Motor neuron (in vitro differentiated cells): ENCODE measurements at places on chromosomes 16 and 17. TPM values are rescaled to one million over a fixed set of nuclear protein-coding genes. Genes with fewer than 3 reads are reported as not detected.
A peak's percentile ranks its signal among the peaks of the same experiment; 100 is the strongest.

GRCh38 chr16:11047057-11047456, 102.7 kb downstream of the CLEC16A start:
- ATAC-seq: no peak

DNA sequence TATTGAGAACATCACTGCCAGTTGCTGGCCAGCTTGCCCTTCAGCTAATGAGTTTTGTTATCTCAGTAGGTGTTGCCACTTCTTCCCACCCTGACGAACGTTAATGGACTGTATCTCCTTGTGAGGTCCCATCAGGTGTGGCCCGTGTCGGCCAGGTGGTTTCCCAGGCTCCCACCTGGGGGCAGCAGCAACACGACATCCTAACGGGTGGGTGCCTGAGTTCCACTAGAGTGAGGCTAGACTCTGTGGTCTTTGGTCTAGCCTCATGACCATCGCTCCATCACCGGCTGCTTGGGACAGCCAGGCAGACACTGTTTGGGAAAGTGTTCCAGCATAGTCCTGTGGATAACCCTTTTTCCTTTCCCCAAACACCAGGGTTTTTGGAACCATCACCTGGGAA, 45.6 kb upstream of the LCMT1 start:
- no peak for ATAC-seq

Gene BAHCC1
- 11.1 TPM in 2 replicates for total RNA-seq

DNA sequence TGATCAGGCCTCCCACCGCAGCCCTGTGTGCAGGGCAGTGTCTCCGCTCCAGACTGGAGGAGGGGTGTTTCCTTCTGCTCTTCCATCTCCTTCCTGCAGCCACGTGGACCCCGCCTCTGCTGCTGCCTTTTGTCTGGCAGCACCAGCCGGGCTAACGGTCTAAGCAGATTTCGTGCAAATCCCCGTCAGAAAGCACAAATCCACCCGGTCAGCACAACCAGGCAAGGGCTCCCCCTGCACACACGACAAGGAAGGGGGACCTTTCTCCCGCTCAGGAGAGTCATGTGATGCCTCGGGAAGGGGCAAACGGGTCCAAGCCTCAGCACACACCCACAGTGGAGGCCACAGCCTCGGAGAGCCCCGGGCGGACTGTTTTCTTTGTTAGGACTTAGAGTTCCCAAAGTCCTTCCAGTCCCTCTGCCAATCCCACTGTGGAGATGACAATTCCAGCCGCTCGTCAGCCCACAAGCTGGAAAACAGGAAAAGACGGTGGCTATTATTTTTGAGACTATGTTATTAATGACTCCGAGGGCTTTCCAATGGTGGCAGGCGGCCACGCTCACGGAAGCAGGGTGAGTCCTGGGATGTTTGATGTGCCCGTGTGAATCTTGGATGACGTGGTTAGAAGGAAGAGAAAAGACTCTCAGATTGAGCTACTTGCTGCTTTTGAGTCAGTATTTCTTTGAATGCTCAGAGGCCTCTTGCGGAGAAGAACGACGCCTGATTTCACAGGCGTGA, 22.5 kb upstream of the MEAK7 start:
- peak; percentile 85 for ATAC-seq

Gene PYDC1
- total RNA-seq: 0.52 TPM in 1 of 2 replicates, not detected in the other

DNA sequence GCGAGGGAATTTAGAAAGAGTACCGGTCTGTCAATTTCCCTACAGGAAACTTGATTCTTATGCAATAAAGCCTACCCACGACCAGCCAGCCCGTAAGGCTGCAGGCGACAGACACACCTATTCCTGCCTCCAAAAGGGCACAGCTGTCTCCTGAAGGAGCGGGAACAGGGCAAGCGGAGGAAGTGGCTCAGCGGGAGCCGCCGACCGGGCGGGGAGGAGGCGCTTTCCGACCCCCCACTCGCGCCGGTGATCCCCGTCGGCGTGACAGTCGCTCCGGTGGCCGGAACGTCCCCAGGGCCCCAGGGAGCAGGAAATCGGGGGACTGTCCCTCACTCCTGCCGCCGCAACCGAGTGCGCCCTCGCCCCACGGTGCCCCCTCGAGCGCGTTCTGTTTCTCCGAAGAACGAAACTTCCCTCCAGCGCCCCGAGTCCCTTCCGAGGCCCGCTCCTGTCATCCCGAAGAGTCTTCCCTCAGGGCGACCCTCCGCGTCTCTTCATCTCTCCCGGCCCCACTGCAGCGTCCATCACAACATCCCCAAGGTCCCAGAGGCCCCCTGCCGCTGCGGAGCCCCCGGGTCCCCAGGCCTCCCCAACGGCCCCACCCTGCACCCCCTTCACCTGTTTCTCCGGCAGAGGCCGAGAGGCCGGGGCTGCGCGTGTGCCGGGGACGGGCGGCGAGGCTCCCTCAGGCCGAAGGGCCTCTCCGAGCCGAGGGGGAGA, 421 bp downstream of the STAT3 start:
- ATAC-seq: no peak

GRCh38 chr16:27401768-27402568, at the start of gene IL21R:
Gene IL21R, plus strand, starts transcription at chr16:27402174. Its CDS starts 27,898 bp downstream, at chr16:27430072.
- peak; percentile 91 for ATAC-seq

Gene CD300C
- total RNA-seq: 0.32 and 0.66 TPM in 2 replicates

- no peak for ATAC-seq
Measured at GRCh38 chr16:57603115-57604024, 25.1 kb upstream of the ADGRG1 start.

DNA sequence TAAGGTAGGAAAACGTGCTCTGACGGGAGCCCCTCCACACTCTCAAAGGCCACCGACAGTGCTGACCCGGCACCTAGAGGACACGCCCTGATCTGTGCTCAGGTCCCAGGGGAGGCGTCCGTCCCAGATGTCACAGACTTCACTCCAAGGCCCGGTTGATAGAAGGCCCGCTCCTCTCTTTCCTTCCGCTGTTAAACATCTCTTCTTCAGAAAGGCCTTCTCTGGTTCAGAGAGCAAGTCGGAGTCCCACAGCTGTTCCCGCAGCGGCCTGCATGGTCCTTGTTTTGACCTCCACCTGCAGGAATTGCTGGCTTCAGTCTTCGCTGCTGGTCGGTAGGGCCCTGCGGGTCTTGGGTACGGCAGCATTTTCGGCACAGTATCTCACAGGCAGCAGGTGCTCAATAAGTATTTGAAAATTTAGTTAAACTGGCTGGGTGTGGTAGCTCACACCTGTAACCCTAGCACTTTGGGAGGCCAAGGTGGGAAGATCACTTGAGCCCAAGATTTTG, 88.5 kb downstream of the MRC2 start:
- ATAC-seq: no peak

DNA sequence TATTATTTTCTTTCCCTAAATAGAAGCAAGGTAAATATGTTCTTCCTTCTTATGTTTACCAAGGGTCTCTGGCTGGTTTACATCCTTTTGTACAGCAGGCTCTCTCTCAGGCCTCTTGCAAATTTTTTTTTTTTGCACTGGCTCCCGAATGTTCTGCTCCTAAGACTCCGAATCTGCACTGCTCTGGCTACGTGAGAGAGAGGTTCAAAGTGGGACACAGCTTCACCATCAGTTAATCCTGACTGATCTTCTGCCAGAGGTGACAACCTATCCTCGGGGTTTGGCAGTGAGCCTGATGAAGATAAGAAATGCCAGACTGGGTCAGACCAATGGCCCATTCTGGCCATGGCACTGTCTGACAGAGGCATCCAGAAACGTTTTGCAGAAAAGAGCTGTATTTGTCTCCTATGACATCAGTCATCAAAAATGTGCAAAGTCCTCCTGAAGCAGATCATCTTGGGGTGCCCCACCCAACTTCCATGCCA, 136.9 kb downstream of the GRIN2A start:
- ATAC-seq: no peak

DNA sequence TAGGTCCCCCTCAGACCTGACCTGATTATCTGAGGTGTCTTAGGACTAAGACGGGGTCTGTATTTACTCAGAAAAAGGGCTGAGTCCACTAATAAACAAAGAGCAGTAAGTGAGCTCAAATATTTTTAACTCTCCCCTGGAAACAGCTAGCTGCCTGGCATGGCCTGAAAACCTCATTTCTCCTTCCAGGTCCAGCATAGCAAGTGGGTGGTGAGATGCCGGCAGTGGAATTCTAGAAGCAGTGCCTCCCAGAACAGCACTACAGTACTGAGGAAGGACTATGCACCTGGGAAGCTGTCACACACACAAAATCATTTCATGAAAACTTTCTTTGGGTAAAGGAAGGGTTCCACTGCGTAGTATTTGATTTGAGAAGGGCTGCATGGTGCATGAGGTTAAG, 29.5 kb upstream of the CFAP20 start:
- no peak for ATAC-seq

GRCh38 chr16:81684901-81685300, 94.2 kb upstream of the PLCG2 start:
- no peak for ATAC-seq

DNA sequence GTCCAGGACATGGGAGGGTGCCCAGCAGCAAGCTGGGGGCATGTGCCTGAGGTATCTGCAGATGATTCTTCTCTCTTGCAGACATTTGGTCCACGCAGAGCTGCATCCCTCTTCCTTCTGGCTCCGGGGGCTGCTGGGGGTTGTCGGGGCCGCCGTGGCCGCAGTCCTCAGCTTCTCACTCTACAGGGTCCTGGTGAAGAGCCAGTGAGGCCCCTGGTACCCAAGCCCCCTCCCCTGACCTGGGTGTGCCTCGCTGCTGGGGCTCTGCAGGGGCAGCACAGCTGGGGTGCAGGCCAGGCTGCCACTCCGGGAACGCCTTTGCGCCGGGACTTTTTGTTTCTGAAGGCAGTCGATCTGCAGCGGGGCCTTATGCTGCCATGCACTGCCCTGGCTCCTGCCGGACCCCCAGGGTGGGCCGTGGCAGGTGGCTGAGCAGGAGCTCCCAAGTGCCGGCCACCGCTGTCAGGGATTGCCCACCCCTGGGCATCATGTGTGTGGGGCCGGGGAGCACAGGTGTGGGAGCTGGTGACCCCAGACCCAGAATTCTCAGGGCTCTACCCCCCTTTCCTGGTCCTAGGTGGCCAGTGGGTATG, 2.0 kb upstream of the RHBDL1 start:
- ATAC-seq: no peak

Gene PHF23
- 55.4 and 56.2 TPM in 2 replicates for total RNA-seq

GRCh38 chr16:50856991-50857390, 115.1 kb downstream of the CYLD start:
- no peak for ATAC-seq

Gene HBQ1
- 1.3 and 3.2 TPM in 2 replicates for total RNA-seq

DNA sequence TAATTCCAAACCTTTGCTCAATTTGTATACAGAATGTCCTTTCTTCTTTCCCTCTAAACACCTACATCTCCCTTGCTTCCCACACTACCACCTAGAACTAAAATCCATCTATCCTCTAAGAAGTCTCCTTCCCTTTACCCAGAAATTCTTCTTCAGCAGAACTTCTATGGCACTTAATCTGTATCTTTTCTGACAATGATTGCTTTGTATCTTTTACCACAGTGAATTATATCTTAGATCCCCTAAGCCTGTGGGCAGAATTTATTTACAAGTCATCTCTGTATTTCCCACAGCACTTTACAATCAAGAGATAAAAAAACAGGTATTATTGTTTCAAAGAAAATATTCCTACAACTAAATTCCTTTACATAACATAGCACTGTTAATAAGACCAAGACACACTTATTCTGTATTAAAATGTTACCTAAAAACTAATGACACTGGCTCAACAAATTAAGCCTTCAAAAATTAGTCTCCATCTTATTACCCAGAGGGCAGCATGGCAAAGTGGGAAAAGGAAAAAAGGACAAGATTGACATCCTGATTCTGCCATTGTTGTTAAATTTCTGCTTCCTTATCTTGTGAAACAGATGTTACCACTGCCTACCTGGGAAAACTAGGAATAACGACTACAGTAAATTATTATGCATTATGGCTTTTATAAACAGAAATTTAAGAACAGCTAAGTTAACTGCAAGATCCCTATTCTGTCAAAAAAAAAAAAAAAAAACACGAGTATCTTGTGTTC, 42.8 kb downstream of the KANSL1 start:
- no peak for ATAC-seq

DNA sequence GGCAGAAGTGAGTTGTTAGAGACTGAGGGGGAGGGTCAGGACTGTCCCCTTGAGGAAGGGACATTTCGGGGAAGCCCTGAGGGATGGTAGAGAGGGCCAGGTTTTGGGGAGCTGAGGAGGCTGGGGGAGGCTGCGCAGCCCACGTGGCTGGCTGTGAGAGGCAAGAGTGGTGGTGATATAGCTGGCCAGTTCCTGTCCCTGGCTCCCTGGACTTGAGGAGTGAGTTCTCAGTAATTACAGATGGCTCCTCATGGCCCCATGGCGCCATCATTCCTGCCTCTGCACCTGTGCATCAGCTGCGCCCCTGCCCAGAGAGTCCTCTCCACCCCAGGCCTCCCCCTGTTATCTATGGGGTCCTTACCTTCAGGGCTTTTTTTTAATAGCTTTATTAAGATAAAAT, 30.3 kb downstream of the MPRIP start:
- ATAC-seq: no peak

DNA sequence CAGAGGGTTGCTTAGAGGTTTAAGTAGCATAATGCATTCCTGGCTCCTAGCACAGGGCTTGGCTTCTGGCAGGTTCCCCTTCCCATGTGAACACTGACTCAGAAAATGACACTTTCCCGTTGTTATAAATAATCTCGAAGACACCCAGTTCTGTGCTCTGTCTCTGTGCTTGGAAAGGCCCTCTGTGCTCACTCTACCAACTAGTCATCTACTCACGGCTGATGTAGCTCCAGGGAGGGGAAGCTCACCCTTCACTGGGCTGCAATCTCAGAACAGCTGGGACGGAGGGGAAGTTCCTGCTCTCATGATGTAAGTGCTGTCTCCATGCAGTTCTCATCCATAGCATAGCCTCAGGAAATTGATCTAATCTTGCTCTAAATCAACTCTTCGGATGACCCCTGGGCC, 230.5 kb upstream of the ASIC2 start:
- peak; percentile 54 for ATAC-seq

DNA sequence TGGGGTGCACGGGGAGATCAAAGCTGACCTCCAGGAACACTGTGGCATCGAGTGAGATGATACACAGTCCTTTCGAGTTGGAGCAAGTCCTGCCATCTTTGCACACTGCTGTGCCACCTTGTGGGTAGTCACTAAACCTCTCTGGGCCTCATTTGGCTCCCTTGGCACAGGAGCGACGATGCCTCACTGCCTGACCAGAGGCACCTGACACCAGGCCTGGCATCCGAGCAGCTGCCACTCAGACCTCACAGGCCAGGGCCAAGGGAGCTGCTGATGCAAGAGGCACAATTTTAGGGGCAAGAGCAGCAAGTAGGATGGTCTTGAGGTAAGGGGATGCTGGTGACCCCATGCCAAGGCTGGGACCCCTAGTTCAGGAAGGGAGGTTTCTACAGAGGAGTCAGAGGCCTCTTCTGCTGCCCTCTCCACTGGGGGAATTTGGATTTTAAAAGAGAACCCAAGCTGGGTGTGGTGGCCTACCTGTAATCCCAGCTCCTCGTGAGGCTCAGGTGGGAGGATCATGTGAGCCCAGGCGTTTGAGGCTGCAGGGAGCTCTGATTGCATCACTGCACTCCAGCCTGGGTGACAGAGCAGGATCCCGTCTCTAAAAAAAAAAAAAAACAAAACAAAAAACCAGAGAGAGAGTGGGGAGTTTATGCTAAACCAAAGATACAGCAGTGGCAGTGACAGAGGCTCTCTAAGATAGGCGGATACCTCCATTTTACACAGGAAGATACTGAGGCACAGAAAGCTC, 6.7 kb upstream of the ADGRG1 start:
- no peak for ATAC-seq

Gene MYO1C
- total RNA-seq: 40.4 and 55.4 TPM in 2 replicates

Gene TNFRSF17
- total RNA-seq: 0.38 TPM in 2 replicates
